Panc1 (cell line): ENCODE measurements at places on chromosomes 6 and 20.
A peak's percentile ranks its signal among the peaks of the same experiment; 100 is the strongest.

GRCh38 chr20:9400171-9401025, 114.0 kb upstream of the LAMP5 start:
- DNase-seq, result no peak

DNA sequence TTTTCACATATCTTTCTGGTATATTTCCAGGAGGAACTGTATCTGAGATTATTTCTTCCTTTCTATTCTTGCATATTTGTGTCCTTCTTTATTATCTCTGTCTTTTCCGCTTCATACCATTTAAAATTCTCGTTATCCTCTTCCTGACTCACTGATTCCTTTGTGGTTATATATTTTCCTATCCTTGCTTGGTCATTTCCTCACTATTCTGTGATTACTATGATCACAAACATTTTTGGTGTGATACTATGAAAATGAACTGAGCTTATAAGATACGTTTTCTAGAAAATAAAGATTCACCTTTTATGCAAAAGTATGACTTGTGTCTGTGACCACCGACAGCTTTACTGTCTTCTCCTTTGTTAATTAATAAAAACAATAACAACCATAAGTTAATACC, 26.5 kb upstream of the MYCT1 start:
- no peak for DNase-seq

GRCh38 chr6:68691120-68691519, 56.0 kb downstream of the ADGRB3 start:
- DNase-seq, result no peak

- DNase-seq, result no peak
Measured at GRCh38 chr20:44552950-44553908, 29.1 kb upstream of the PKIG start.

GRCh38 chr20:16290358-16290757, 282.9 kb downstream of the KIF16B start:
- no peak for DNase-seq

DNA sequence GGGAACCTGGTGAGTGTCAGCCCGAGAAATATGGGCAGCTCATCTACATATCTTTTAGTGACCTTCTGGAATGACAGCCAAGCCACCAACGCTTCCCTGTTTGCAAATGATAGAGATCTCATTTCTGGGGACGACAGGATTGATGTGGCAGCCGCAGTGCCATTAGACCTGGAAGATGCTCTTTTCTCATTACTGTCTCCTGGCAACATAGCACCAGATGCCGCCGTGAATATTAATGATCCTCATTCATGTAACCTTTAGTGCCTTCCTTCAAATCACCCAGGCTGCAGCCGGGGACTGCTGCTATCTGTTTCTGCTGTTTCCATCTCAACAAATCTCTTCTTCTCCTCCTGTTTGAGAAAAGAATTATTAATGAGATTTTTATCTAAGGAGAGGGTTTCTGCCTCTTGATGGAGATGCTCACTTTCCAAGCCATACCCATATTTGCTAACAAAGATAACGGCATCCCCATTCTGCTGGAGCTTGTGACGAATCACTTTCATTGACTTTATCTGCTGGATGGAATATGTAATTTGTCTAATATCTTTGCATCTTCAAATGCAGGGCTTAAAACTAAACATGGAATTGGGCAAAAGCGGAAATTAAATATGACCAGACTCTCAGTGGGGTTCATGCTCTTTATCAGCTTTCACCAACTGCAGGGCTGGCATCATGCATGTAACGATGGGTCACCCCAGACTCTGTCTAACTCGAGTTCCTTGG, 74.8 kb upstream of the KIF16B start:
- no peak for DNase-seq

DNA sequence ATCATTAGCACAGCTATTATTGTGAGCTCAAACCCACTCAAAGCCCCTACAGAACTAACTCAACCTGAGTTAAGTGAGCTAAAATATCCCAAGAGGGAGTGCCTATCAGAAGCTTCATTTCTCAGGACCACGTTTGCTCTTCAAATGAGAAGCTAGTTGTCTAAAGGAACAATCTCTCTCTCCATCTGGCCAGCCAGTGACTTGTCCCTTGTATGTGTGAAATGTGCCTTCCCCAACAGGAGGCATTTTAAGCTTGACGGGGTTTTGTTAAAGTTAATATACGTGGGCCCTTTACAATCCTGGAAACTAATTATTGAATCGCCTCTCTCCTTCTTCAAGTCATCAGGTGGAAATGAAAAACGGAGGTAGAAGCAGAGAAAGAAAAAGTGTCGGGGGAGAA, 62.0 kb downstream of the TRERF1 start:
- DNase-seq, result no peak

GRCh38 chr6:11283629-11284028, 51.2 kb upstream of the NEDD9 start:
- DNase-seq, result no peak

GRCh38 chr20:53934421-53935343, 135.7 kb downstream of the BCAS1 start:
- DNase-seq, result no peak

DNA sequence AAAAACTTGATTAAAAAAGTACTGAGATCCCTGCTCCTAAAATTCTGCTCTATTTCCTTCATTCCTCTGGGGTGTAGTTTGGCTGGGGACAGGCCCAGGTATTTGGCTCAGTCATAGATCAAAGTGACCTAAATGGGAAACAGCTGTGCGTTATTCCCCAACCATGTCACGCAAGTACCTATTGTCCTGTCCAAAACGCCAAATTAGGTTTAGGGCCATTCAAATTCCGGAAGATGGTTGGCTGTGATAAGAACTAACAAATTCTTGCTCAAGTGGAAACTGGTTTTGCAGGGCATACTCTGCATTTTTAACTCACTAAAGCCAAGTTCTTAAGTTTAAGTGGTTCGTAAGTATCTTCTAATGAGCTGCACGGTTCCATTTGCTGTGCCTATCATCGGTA, 147.6 kb upstream of the TMEM170B start:
- DNase-seq, result no peak

GRCh38 chr6:29653452-29654038, 3.3 kb upstream of the MOG start:
- DNase-seq, result no peak

GRCh38 chr6:146697921-146698320, 99.1 kb downstream of the ADGB start:
- no peak for DNase-seq

GRCh38 chr6:10658910-10659698, 35.3 kb downstream of the C6orf52 start:
- no peak for DNase-seq

DNA sequence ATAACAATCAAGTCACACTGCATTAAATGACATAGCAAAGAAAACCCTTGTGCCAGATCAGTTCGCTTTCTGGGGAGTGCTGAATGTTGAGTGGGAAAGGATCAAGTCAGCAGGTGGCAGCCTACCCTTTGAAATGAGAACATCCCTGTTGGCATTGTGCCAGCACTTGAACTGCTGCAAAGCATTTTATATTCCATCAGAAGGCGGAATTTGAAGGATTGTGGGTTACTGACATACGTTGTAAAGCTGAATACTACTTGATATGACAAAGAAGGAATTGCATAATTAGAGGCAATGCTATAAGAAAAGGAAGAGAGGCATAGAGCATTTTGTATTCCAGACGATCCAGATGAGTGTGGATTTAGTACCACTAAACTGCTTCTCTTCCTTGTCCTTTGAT, 26.5 kb downstream of the BCKDHB start:
- no peak for DNase-seq

DNA sequence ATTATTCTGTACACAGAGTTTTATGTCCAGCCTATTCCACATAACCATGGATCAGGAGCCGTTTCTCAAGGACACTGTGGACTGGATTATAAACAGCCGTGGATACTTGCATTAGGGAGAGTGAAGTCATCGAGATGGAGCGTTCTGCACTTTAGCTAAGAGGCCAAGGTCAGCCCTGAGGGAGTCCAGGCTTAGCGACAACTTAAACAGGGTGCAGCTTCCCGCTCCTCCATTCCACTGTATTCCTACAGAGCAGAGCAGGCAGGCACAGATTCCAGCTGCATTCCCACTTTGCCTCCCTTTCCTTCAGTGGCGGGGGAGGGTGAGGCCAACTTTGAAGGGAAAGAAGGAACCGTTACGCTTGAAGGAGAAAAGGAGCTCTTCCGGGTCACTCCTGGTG, 59.5 kb downstream of the RAMACL start:
- DNase-seq, result no peak

DNA sequence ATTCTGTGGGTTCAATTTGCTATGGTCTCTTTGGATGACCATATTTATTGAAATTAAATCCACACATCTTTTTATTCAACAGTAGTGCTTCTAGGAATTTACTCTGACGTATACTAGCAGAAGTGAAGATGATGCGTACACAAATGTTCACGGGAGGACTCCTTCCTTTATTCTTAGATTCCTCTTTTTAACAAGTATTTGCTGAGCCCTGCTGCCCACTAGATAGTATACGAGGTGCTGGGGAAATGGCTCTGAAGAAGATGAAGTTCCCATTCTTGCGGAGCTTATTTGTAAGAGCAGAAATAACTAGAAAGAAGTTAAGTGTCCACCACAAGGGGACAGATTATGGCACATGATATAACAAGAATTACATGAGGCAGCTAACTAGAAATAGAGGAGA, 145.2 kb downstream of the DOK5 start:
- no peak for DNase-seq

DNA sequence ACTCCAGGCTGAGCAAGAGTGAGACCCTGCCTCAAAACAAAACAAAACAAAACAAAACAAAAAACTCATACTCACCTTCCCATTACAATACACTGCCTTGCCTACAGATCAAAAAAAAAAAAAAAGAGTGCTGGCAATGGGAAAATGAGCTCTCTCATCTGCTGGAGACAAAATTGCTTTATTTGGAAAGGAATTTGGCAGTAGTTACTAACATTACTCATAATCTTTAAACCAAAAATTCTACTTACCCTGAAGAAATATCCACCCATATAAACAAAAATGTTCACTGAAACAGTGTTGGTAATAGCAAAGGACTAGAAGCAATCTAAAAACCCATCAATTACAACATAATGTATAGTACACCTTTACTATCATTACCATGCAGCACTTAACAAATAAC, 120.4 kb downstream of the RNGTT start:
- no peak for DNase-seq

DNA sequence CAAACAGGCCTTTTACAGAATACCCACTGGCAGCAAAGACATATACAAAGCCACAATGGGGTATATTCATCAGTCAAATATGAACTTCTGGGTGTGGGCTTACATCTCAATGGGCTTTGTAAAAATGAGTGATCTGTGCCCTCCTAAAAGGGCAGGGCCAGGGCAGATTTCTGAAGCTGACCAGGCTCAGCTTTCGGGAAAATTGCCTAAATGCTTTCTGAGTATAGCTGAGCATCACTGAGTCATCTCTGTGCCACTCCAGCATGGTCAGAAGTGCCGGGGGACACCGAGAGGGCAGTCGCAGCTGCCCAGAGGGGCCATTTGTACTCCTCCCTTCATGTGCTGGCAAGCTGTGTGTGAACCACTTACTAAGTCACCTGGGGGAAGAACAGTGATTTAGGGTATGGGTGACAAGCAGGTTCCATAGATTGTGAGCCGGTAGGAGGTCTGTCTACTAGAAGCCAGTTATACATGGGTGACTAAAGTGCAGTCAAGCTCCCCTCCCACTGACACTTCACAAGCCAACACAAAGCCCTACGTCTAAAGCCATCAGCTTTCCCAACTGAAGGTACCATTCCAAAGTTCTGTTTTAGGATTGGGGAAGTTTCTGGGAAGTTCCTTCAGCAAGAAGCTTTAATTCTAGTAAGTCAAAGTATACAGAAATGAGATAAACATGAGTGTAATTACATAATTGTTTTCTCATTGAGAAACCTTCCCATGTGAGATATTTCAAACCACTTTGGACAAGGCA, 147.6 kb upstream of the TAB2 start:
- no peak for DNase-seq

DNA sequence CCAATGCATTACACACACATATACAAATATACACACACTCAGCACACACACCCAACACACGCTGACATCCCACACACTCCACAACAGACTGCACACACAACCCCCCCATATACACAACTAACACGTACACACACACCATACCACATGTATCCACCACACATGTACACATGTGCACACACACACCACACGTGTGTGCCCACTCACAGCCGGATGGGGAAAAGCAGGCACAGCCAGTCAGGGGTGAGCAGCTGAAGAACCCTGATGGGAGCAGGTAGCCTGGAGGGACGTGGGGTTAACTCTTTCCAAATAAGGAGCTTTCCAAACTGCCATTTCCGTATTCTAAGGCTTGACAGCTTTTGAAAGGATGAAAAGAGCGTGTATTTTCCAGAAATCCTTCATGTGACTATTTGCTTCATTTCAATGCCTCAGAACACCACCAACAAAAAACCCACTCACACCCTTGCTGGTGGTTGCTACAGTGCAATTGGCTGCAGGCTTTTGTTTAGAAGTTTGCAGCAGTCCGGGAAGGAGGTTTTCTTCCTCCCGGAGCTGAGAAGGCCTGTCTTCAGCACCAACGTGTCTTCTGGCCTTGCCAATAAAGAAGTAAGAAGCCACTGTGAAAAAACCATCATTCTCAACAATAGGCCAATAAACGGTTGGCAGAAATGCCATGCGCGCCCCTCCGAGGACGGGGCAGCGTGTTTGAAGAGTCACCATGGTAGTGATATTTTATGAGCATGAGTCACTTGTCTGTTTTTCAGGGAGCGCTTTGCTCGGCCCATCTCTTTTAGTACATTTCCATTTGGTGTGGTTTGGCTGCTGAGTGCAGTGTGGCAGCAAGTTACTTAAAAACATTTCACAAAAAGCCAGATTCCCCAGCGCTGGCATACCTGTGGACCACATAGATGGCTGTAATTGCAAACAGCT, 131.3 kb upstream of the GMDS start:
- no peak for DNase-seq

GRCh38 chr20:21100578-21101452, 5.3 kb downstream of the LINC00237 start:
- no peak for DNase-seq

DNA sequence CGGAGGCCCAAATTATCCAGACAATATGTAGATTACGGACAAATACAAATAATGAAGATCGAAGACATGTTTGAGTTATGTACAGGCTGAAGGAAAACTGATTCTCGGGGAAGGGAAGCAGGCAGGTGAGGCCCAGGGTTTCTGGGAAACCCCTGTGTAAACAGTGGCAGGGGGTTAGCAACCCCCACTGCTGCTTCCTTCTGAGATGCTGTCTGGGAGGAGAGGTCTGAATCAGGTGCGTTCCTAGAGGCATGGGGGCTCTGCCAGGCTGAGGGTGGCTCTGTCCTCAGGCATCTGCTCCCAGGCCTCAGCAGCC, 7.2 kb upstream of the MDGA1 start:
- DNase-seq, result no peak

DNA sequence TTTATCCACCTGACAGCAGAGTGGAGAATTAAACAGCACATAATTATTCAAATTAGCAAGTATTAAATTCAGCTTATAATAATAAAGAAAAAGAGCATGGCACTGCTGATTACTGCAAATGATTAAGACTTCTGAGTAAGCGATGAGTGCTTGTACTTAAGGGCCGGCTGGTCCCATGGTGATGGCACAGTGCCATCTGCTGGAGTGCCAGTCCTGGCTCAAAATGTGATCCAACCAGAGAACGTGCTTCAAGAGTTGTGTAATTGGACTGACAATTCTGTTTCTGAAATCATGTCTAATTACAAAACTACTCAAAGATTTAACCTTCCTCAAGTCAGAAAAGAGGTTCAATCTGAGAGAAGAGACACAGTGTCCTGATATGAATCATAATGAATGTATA, 181.6 kb upstream of the RGS17 start:
- DNase-seq, result peak; percentile 52

- no peak for DNase-seq
Measured at GRCh38 chr6:15365273-15365687, 119.4 kb downstream of the JARID2 start.
